Activated CD8-positive, alpha-beta memory T cell treated with anti-CD3 and anti-CD28 coated beads for 1 hour (primary cell): ENCODE measurements at places on chromosomes 5 and 9.

DNA sequence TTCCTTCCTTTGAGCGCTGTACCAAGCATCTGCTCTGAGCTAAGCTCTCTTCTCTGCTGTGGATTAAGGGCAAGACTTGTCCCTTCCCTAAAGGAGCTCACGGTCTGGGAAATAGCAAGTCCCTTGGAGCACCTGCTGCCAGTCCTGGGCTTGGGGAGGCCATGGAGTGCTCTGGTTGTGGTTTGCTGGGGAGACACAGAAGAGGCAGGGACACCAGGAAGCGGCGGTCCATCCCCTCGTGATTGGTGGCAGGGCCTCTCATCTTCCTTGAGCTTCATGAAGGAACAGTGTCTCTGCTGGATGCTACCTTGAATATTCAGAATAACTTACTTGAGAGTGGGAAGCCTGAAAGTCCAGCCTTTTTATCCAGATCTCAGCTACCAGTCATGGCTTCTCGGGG, 35.3 kb downstream of the COL5A1 start:
- no peak for DNase-seq

DNA sequence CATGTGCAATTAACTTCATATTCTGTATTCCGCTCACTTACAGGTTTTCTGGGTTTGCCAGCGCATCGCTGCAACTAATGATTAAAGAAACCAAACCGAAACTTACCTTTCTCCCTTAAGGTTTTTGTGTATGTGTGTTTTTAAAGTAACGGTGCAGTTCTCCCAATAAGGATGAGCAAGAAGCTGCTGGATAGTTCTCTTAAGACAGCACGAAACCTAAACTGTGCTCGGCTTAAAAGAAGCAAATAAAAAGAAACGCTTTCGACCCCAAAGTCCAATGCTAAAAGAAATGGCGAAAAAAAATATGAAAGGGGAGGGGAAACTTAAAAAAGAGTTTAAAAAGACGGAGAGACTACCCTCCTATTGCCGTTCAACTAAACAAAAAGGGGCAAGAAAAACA, 340 bp downstream of the ELAVL2 start:
- DNase-seq: no peak

GRCh38 chr9:84513473-84513872, 156.1 kb upstream of the NTRK2 start:
- no peak for DNase-seq

DNA sequence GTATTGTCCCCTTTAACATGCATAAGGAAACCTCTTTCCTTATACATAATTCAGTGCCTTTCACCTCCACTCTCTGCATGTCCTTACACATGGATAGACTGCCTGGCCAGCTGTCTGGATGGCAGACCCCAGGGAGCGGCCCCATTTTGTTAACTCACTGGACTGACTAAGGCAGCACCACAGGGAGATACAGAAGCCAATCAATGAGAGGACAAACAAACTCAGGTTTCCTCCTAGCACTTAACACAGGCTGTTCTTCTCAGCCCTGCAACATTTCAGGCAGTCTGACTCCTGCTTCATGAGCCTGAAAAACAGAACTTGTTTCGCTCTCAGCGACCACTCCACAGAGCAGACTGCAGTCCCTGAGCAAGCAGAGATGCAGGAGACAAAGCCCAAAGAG, 135.4 kb upstream of the RASEF start:
- no peak for DNase-seq

GRCh38 chr9:119092125-119092524, 277.1 kb downstream of the BRINP1 start:
- DNase-seq: no peak

DNA sequence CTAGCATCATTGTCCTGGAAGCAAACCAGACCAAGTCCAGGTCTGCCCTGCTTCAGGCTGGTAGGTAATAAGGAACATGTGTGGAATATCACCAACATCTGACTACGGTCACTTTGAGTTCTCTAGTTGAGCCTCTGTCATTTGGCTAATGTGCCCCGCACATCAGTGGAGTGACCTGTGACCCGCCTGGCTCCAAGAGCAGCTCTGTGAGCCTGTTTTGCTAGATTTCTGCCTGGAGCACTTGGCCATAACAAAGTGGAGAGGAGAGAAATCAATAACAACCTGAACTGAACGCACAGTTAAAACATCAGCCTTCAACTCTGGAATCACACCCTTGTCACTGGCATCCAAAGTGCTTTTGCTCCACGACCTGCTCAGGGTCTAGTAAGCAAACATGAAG, 115.7 kb downstream of the PPP2R2B start:
- no peak for DNase-seq

- DNase-seq: no peak
These were observed 17.1 kb downstream of the ENG start for GRCh38 chr9:127837346-127837745.

DNA sequence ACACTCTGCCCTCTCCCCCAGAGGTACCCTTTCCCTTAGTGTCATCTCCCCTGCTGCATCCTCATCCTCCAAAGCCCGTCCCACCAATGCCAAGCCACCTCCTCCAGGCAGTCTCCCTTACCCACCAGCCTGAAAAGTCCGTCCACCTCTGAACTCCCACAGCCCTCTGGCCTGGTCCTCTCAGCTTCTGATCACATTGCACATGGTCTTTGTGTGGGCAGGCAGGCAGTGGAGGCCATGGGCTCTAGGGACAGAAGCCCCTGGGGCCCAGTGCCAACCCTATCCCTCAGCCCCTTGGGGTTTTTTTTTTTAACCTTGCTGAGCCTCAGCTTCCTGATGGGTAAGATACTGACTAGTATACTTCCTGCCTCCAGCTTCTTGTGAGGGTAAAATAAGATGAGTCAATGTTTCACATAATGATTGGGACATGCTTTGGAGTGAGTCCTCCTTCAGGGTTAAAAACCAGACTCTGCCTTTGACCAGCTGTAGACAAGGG, 19.4 kb downstream of the CSF1R start:
- DNase-seq: no peak

DNA sequence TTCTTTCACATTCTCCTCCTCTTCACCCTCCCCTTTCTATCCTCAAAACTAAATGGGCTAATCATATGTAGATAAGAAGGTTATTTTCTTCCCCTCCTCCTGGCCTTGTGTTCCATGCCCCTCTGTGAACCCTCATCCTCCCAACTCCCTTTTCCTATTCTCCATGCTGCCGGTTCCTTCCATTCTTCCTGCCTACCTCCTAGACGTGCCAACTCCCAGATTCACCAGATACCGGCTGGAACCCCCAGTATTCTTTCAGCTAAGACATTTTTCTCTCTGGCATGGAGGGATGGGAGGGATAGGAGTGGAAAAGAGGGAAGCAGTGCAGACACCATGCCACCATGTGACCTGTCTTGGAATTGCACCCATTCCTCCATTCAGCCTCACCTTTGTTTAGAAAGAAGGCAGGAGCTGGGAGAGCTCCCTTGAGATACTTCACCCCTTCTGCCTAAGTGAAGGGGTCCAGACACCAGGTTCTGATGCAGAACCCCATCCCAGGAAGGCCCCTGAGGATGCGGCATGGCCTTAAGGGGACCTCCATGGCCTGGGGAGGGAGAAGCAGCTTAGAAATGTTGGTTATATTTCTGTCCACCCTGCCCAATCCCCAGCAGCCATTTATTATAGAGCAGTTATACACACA, 4.8 kb downstream of the DNAJB5 start:
- no peak for DNase-seq

GRCh38 chr5:117652958-117653280, 1078.3 kb upstream of the SEMA6A start:
- no peak for DNase-seq

GRCh38 chr9:129934041-129934591, 98.9 kb downstream of the USP20 start:
- no peak for DNase-seq

DNA sequence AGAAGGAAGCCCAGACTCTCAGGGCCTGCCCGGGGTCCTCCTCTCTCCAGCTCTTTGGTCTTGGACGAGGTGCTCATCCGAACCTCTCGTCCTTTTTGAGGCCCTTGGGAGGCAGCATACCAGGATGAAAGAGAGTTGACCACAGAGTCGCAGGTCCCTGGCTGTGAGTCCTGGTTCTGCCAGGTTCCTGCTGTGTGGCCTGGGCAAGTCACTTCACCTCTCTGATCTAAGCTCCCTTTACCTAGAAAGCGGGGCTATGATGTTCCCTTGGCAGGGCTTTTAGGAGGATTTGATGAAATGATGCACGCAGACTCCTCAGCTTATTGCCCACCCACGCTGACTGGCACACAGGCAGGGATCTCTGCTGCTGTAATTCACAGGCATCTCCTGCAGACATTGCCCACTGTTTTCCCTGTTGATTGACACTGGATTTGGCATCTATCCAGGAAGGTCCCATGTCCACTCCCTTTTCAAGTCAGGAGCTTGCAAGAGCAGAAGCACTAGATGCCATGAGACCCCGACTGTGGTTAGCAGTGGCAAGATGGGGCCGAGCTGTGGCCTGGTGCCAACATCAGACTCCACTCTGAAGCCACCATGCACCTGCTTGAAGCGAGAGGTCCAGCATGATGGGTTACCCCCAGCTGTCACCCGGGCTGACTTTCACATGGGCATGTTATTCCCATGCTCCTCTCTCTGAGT, 71.5 kb downstream of the MACROH2A1 start:
- DNase-seq: no peak

DNA sequence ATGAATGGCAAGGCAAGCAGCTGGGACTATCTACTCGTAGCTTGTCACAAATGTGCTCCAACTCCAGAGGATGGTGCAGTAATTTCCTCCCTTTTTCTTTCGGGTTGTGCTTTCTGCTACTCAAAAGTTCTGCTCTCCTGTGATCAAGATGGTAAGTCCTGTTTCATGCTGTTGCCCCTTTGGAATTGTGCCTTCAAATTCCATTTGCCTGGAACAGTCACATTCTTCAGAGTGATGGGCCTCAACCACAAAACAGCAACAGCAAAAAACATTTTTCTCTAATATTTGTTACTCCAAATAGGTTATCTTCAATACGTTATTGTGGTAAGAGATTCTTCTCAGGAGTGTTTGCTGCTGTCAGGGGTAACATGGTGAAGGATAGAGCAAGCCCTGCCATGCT, 209.3 kb downstream of the PALM2AKAP2 start:
- no peak for DNase-seq

DNA sequence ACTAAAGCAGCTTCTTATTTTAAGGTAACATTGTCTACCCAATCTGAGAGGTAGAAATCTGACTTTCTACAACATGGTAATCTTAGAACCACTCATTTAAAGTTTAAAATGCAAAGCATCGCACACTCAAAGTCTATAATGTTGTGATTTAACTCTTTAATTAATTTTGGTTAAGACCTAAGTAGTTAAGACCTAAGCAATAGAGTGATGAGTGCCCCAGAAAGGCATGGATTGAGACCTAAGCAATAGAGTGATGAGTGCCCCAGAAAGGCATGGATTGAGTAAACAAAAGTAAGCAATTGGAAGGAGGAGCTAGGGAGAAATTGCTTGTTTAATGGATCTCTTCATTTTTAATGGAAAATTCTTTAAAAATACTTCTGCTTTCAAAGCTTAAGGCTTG, 86.8 kb downstream of the NLN start:
- no peak for DNase-seq

DNA sequence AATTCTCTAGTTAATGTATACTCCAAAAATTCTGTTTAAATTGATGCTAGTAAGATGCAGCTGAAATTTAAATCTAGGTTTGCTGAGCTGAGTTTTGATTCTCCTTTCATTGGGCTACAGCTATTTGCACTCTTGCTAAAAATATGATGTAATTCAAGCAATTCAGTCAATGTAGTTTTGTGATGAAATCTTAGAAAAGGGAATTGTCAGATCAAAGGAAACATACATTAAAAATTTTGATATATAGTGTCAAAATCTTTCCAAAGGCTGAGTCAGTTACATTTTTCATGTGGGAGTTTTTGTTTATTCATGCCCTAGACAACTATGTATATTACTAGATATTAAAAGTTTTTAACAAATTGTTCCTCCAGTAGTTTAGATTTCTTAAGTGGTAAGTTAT, 334.9 kb upstream of the DAB2 start:
- DNase-seq: no peak

GRCh38 chr5:146098047-146098446, 7.3 kb downstream of the PLAC8L1 start:
- no peak for DNase-seq

- DNase-seq: no peak
These were observed 157.4 kb downstream of the NR3C1 start for GRCh38 chr5:143245929-143246561.
